T-helper 9 cell (primary cell): ENCODE measurements at places on chromosomes 2 and 18.

DNA sequence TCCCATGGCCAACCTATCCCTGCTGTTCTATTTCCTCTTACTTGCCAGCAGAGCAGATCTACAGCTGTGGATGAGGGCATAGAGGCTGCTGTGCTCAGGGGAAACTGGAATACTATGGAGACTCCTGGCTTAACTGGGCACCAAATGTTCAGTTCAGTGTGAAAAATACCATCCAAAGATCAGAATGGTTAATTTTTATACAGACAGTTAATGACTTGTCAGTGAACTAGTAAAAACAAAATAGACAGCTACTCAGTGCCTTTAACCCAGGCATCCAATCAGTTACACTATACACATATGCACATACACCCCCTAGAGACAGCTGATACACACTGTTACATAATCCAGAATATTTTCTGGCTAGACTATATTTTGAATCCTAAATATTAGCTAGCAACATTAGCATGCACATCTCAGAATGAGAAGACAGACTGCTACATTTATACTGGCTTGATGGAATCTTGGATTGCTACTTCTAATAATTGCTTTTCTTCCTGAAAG lies 59.1 kb upstream of the WIPF1 start:
- DNase-seq = no peak

DNA sequence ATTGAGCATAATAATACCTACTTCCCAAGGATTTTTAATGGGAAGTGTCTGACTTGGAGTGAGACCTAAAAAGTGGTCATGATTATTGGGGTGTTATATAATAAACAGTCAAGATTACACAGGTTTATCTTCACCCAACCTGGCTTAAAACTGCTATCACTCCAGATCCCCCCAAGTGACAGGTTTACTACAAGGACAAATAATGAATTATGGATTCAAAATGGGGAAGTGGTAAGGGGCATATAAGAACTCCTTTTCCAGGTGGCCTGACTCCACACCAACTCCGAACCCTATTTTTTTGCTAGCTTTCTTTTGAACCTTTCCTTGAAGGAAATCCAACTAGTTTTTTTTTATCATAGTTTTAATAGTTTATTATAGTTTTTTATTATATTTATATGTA lies 663.0 kb upstream of the FANCL start:
- no peak for DNase-seq

GRCh38 chr18:3692113-3692621 lies 242.2 kb downstream of the TGIF1 start:
- DNase-seq = no peak

DNA sequence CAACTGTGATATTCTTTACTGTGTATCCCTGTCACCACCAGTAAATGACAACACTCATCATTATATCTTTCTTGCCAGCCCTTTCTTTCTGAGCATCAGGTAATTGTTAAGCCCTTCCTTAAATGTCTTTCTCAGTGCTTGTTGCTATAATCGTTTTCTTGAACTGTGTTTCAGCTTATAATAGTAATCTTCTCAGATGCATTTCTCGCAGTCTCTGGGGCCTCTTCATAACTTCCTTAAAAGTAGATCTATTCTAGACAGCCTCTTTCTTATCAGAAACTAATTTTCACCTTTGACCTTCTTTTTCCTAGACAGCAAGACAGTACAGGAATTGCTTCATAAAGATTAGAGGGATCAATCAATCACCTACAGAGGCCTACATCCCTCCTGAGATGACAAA lies 648.1 kb downstream of the CPS1 start:
- no peak for DNase-seq

GRCh38 chr2:214103276-214104001 lies 307.4 kb upstream of the VWC2L start:
- no peak for DNase-seq

GRCh38 chr2:180872255-180872654 lies 108.2 kb upstream of the UBE2E3 start:
- DNase-seq = no peak
